NCI-H187 treated with DMSO at 0.1 percent for 48 hours (cell line): ENCODE measurements at places on chromosomes 13 and 19.

- no peak for DNase-seq
Observed at GRCh38 chr19:3730457-3730958, 22.3 kb downstream of the TJP3 start.

GRCh38 chr19:13842291-13843103 is 34.4 kb upstream of the NANOS3 start:
- no peak for DNase-seq

DNA sequence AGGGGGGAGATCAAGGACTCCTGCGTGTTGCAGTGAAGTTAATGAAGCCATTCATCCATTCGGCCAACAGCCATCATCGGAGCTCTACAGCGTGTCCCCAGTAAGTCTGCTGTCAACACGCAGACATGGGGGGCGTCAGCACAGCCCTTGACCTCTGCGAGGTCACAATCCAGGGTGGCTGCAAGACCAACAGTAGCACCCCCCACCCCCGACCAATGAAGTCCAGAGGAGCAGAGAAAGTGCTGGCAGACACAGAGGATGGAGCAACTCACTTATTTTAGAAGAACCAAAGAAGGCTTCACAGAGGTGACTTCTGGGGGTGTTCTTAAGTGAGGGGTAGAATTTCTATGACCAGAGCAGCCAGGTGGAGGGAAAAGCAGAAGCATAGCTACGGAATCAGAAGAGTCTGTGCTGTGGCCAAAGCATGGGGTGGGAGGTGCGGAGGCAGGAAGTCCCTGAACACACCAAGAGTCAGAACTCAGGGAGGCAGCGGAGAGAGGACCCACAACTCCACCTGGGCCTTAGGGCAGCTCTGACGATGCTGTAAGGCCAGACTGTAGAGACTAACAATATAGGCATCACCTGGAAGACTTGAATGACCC is 185.4 kb downstream of the FOXO1 start:
- DNase-seq, result no peak

- no peak for DNase-seq
Observed at GRCh38 chr13:106681536-106681935, 113.6 kb upstream of the ARGLU1 start.

DNA sequence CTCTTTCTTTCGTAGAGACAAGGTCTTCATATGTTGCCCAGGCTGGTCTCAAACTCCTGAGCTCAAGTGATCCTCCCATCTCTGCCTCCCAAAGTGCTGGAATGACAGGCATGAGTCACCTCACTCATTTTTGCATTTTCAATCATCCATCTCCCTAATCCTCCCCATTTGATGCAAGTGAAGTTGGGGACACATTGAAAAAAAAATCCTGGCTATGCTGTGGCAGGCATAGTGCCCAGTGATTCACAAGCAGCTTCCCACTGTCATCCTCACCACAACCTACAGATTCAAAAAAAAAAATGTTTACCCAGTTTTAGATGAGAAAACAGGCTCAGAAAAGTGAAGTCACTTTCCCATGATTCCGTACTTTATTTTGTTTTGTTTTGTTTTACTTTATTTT is 44.7 kb upstream of the USP29 start:
- no peak for DNase-seq

DNA sequence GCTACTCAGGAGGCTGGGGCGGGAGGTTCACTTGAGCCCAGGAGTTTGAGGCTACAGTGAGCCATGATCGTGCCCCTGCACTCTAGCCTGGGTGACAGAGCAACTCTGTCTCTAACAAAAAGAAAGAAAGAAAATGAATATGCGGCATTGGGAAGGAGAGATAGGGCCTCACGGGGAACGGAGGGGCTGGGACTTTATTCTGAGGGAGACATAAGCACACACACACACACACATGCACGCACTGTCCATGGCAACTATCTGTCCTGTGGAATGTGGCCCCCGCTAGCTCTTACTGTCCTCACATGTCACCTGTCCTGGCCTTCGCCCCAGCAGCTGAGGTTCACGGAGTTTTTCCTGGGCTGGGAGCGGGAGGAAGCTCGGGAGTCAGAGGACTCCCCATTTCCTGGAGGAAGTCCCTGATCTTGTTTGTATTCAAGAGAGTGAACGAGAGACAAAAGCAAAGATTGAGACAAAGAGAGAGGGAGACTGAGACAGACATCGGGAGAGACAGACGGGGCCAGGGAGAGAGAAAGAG is 654 bp downstream of the STAP2 start:
- no peak for DNase-seq

DNA sequence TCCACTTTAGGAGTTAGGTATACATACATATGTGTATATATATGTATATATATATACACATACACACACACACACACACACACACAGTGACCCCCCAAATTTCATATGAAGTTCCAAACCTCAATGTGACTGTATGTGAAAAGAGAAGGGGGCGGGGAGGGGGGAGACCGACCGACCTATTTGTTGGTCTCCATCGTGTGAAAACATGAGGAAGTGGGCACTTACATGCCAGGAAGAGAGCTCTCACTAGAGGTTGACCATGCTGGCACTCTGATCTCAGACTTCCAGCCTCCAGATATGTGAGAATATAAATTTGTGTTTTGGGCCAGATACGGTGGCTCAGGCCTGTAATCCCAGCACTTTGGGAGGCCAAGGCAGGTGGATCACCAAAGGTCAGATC is 24.6 kb downstream of the ZNF562 start:
- no peak for DNase-seq

- DNase-seq, result no peak
Observed at GRCh38 chr13:30792285-30793000, 57.1 kb downstream of the ALOX5AP start.

- DNase-seq, result no peak
Observed at GRCh38 chr19:30690525-30690924, 318.3 kb downstream of the ZNF536 start.

DNA sequence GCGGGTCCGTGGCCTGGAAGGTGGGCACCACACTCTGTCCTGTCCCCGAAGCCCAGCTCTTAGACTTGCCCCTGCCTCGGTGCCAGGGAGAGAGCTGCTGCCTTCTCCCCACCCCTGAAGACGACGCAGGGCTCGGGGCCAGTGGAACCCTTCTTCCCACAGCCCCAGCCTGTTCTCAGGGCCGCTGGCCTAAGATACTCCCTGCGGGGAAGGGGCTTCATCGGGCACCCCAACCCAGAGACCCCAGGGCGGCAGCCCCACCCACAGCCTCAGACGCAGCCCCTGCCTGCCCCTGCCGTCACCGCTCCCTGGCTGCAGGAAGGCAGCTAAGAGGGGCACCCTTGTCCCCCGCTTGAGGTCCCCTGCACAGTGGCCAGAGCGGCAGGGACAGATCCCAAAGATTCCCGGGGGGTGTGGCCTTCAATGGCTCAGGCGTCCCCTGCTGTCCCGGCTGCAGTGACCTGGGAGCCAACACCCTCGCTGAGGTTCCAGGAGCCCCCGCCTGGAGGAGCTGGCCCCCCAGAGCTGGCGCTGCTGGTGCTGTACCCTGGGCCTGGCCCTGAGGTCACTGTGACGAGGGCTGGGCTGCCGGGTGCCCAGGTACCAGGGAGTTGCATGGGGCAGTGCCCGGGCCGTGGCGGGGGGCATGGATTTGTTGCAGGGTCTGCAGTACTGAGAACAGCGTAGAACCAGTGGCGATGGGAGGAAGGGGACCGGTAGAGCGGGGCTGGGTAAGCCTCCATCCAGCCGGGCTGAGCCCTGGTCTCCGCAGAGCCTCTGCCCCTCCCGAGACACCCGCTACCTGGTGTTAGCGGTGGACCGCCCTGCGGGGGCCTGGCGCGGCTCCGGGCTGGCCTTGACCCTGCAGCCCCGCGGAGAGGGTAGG is 1.0 kb downstream of the AMH start:
- no peak for DNase-seq

DNA sequence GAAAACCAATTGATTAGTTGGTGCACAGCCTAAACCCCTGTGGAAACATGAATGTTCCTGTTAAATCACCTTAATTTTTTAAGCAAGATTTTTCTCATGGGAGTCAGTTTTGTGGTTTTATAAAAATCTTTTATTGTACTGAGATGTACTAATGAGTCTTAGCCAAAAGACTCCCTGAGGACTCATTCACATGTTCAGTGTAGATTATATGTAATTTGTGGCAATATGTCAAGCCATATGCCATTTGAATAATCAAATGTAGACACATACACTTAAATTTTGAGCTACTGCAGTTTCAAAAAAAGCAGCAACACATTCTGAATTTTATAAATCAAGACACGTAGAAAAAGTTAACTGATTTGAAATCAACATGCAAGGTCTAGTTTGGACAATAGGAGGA is 395.2 kb downstream of the MYO16 start:
- DNase-seq, result no peak

- no peak for DNase-seq
Observed at GRCh38 chr13:72527333-72527732, 200.1 kb downstream of the MZT1 start.
